Left ventricle myocardium inferior (tissue), 1 donor: ENCODE measurements at places on chromosomes 6 and 20.

- DNase-seq = no peak
Observed at GRCh38 chr6:16305788-16306187, 67.4 kb downstream of the GMPR start.

DNA sequence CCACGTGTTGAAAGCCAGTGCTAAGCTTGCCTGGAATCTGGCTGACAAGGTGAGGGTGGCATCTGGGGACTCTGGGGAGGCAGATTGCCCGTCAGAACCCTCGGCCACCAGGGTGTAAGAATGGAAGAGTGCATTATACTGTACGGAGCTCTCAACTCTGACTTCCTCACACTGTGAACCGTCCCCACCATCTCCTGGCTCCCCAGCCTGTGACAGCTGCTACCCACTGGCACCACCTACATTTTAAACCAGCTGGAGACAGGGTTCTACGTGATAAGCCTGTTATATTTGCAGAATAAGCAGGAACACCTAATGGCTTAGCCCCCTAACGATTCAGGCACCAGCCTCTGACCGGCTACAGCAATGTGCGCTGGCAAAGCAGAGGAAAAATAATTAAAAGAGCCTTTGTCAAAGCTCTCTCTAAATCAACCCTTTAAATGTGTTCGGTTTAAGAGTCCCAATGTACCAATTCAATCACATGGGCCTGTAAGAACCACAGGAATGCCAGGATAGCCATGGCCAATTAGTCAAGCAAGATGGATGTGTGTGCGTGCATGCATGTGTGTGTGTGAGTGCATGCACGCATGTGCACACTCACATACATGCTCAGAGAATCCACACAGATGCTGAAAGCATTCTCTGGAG is 89.1 kb upstream of the TAB2 start:
- no peak for DNase-seq

DNA sequence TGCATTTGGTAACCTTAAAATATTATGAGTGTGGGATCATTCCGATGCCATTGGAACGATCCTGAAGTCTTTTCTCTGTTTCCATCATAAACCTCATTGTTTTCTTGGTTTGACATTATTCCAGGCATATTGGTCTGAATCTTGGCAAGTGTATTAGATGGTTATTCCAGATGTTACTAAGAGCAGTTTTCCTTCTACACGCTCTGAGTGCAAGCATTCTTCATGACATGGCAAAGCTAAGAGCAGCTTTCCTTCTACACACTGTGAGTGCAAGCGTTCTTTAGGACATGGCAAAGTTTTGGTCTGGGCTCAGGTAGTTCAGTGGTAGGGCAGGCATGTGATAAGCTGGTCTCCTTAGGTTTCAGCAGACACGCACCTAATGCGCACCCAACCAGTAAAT is 53.0 kb downstream of the SMOC2 start:
- DNase-seq = no peak

DNA sequence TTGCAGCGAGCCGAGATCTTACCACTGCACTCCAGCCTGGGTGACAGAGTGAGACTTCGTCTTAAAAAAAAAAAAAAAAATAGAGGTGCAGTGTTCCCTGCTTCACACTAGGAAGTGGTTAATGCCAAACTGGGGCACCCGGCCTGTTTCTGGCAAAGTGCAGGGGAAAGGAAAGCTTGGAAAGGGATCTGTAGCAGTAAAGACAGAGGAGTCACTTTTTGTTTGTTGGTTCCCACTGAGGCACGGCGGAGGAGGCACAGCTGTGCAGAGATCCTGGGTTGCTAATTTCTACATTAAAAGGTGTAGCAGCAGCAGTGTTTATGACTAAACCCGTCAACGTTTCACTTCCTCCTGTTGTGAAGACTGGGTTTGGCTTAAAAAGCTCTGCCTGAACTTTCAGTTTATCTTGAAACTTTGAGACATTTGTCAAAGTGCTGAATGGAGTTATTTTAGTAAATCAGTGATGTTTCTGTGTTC is 125.6 kb downstream of the CARMIL1 start:
- DNase-seq = no peak

- no peak for DNase-seq
Observed at GRCh38 chr6:36414481-36414880, 27.0 kb upstream of the ETV7 start.
